GM12865 (cell line): ENCODE measurements at places on chromosomes 3 and 15.
A peak's percentile ranks its signal among the peaks of the same experiment; 100 is the strongest.

- no peak for DNase-seq
Observed at GRCh38 chr3:190058521-190059241, 62.0 kb downstream of the P3H2 start.

GRCh38 chr3:170621256-170621655 is 35.4 kb upstream of the SLC7A14 start:
- DNase-seq = no peak

DNA sequence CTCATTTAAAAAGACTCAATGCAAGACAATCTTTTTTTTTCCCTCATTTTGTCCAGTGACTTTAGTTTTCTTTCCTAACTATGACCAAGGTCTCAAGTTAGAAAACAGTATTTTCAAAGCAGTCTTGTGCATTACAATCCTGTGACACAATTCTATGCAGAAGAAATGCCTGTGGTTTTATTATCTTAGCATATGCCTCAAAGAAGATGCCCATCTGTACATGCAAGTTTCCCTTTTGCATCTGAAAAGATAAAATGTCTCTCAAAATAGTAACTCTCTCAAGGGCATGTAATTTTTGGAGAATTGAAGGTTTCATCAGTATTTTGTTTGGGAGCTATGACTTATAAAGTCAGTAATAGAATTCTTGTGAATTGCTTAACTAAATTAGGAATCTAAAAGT is 292.0 kb upstream of the SUCLG2 start:
- no peak for DNase-seq

- no peak for DNase-seq
Observed at GRCh38 chr15:58537033-58537432, 105.2 kb downstream of the LIPC start.

DNA sequence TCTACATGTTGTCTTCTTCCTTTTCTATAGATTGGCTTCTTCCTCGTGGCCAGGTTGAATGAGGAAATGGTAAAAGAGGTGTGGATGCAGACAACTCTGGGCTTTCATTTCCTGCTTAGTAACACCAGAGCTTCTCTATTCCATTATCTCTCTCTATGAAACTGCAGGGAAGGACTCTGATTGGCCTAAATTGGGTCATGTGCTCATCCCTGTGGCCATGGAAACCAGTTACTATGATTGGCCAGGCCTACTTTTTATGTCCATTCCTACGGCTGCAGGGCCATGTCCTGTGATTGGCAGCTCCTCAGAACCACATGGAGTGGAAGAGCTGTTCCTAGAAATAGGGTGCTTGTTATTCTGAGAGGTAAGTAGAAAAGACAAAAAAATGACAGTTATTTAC is 486.9 kb upstream of the ADAMTS9 start:
- no peak for DNase-seq

GRCh38 chr3:81863756-81864155 is 102.3 kb upstream of the GBE1 start:
- no peak for DNase-seq

GRCh38 chr3:111194048-111194447 is 122.4 kb downstream of the NECTIN3 start:
- DNase-seq = no peak

GRCh38 chr3:182521339-182521738 is 272.0 kb upstream of the ATP11B start:
- DNase-seq = peak; percentile 15

DNA sequence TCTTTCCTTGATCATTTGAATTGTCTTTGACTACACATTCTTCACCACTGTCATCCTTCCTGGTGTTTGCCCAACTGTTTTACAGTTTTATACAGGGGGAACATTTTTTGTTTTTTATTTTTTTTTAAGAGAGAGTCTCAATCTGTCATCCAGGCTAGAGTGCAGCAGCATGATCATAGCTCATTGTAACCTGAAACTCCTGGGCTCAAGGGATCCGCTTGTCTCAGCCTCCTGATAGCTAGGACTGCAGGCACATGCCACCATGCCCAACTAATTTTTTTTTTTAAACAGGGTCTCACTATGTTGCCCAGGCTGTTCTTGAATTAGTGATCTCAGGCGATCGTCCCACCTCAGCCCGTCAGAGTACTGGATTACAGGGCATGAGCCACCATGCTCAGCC is 222.6 kb downstream of the BBX start:
- DNase-seq = no peak

- no peak for DNase-seq
Observed at GRCh38 chr3:116050311-116050915, 394.9 kb downstream of the LSAMP start.

GRCh38 chr3:36900474-36901443 is 44.1 kb downstream of the TRANK1 start:
- DNase-seq = no peak

DNA sequence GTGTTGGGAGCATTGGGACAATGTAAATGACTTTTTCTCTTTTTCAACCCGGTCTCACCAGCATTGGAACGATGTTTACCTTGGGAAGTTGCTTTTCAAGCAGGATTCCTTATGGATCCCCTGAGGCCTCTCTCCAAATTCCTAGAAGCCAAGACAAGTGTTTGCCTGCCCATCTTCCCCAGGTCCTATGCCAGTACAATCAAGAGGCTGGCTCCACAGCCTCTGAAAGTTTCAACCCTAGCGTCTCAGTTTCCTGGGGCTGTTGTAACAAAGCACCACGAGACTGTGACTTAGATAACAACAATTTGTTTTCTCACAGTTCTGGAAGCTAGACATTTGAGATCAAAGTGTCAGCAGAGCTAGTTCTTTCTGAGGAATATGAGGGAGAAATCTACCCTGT is 347.2 kb upstream of the UMPS start:
- no peak for DNase-seq

GRCh38 chr3:13105181-13105895 is 32.1 kb upstream of the IQSEC1 start:
- no peak for DNase-seq

DNA sequence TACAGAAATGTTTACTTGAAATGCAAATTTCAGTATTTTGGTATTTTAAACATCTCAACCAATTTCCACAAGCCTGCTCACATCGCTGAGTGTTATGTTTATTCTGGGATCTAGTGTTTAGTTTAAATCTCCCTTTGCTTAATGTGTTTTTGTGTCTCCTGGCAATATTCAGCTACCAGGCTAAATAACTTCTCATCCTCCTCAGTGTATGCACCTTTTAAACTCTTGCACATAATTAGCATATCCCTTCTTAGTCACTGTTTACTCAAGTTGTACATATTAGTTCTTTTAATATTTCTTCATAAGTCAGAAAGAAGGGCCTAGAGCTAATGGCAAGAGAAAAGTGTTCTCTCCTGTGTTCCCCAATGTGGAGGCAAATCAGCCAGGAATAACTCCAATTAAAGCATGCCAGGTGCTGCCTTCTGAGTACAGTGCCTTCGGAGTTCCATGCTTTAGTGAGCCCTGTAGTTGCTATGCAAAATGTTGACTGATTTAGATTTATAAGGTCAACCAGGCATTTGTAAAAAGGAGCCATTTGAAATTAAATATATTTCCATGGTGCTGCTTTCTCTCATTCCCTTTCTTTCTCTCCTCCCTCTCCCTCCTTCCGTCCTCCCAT is 234.3 kb downstream of the GAP43 start:
- DNase-seq = no peak

GRCh38 chr15:97899981-97900380 is 60.5 kb upstream of the ARRDC4 start:
- DNase-seq = no peak

GRCh38 chr3:184783319-184783718 is 28.6 kb upstream of the VPS8 start:
- DNase-seq = no peak

- DNase-seq = peak; percentile 64
Observed at GRCh38 chr3:158918008-158918407, 116.2 kb downstream of the MFSD1 start.

DNA sequence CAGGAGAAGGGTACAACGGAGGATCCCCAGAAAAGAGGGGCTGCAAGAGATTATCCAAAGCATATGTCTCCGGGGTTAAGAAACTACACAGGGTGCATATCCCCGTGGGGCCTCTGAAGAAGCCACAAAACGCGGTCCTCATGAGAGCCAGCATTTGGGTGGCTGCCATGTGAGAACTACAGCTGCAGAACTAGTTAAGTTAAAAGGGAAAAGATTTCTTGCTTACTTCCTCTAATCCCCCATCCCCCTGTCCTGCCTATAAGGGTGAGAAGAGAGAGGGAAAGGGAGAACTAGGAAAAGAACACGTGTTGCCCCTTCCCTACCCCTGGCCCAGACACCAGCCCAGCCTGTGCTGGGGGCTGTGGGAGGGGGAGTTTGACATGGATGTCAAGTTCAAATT is 70.4 kb upstream of the PCSK6 start:
- no peak for DNase-seq

- DNase-seq = no peak
Observed at GRCh38 chr15:51181221-51181620, 86.5 kb upstream of the TNFAIP8L3 start.

DNA sequence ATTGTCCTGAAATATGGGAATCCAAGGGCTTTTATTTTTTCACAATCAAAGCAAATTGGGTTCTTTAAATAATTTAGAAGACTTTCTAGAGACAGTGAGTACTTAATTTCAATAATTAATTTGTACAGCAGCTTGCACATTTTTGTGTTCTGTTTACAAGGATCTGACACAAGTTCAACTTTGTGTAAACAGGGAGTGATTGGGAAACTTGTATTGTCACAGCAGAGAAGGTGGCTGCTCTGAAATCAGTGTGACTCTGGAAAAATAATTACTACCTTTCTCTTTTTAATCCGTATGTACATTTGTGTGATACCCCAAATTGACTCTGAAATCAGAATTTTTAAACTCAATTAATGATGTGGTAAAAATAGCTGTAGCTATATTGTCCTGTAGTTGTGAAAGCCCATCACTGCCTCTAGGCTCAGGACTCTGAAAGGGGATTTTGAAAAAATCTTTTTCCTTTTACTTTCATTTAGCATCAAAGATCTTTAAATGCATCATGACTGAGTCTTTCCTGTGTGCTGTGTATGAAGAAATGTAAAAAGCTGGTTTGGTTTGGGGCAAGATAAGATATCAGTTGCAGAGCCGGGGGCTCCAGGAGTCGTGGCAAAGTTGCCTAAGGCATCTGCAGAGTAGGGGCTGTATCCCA is 45.1 kb downstream of the MFSD1 start:
- peak; percentile 65 for DNase-seq

DNA sequence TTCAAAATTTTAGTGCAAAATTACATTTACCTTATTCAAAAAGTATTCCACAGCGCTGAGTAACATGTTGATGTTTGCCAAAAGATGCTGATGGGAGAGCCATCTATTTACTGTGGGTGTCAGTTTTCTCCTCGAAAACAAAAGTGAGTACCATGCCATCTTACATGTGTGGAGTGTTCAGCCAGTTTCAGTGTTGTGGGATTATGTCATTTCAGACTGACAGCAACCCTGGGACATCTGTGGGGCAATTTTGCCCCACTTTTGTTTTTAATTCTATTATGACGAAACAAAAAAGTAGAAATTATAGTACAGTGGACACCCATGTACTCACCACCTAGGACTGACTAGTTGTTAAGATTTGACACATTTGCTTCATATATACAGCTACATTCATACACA is 19.6 kb downstream of the SLCO3A1 start:
- no peak for DNase-seq

DNA sequence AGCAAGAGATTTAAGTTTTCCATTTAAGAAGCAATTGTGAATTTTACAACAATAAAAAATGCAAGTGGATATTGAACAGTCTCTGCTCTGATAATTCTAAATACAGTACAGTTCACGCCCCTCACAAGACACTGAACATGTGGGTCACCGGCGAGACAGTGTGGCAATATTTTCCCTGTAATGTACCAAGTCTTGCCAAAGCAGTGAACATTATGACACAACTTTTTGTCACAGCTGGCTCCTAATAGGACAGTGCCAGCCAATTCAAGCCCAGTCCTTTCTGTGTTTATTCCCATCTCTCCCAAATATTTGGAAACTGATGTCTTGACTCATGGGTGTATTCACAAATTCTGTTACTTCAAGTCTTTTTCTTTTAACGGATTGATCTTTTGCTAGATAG is 62.3 kb downstream of the PPARG start:
- DNase-seq = no peak

GRCh38 chr15:55606214-55606613 is 18.1 kb upstream of the PYGO1 start:
- DNase-seq = no peak

GRCh38 chr3:24495326-24495994 is 810 bp upstream of the THRB start:
- DNase-seq = no peak

- DNase-seq = no peak
Observed at GRCh38 chr3:69768438-69768837, 29.2 kb downstream of the MITF start.

- DNase-seq = peak; percentile 14
Observed at GRCh38 chr15:34616613-34617012, 33.2 kb upstream of the GOLGA8B start.

DNA sequence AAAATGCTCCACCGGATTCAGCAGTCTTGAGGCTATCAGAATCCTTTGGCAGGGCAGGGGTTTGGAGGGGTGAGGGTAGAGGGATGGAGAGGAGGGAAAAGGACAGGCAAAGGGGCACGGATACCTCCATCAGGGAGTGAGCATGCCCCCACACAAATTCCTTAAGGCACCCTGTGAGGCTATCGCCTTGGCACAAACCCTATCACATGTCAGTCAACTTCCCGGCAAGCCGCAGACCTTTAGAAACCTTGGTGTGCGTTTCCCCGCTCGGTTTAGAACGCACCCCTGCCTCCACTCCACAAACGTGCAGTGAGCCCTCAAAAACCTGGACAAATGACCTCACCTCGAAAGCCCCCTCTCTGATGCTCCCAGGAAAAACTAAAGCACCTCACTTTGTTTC is 422 bp upstream of the SETMAR start:
- no peak for DNase-seq

DNA sequence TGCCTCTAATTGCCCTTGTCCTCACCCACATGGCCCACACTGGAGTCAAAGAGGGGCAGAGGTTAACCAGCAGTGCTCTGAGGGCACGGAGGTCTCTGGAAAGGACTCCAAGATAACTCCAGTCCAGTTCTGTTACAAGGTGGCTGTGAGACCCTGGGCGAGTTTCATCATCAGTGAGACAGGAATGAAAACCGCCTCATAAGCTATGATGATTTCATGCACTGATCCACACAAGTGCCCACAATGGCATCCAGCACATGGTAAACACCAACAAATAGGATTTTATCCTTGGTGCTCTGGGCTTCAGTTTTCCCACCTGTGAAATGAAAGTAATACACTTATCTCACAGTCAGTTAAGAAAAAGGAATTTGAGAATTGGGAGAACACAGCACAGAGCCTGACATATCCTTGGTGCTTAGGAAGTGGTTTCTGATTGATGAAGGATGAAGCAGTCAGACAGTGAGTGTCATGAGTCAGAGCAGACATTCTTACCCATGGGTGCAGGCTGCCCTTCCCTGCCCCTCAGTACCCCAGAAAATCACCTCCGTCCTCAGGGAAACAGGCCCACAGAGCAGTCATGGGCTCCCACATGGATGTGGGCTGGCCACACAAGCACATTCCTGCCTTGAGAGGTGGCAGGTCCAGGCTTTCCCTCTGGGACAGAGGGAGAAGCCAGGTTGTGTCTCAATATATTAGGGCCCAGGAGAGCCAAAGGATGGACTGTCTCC is 48.4 kb downstream of the DAPK2 start:
- no peak for DNase-seq

- no peak for DNase-seq
Observed at GRCh38 chr15:78620021-78620526, 722 bp downstream of the CHRNA3 start.
